ENCODE measurements at places on chromosomes 6 and 20. TPM values are rescaled to one million over a fixed set of nuclear protein-coding genes. Genes with fewer than 3 reads are reported as not detected.

DNA sequence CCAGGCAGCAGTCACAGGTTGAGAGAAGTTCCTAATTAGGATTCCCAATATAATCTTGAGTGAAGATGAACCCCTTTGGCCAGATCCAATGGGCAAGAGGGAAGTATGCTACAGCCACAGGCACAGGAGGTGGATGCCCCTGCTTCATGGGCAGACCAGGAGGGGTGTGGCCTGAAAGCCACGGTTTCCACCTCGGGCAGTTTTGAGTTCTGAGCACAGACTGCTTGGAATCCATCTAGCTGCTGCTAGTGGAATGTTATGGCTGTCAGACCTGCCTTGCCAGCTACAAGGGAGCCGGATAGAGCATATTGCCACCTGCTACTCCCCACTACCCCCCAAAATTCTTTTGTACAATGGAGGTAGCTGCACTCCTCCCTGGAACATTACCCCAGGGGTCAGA is 672.9 kb downstream of the HACE1 start:
- no peak for DNase-seq

DNA sequence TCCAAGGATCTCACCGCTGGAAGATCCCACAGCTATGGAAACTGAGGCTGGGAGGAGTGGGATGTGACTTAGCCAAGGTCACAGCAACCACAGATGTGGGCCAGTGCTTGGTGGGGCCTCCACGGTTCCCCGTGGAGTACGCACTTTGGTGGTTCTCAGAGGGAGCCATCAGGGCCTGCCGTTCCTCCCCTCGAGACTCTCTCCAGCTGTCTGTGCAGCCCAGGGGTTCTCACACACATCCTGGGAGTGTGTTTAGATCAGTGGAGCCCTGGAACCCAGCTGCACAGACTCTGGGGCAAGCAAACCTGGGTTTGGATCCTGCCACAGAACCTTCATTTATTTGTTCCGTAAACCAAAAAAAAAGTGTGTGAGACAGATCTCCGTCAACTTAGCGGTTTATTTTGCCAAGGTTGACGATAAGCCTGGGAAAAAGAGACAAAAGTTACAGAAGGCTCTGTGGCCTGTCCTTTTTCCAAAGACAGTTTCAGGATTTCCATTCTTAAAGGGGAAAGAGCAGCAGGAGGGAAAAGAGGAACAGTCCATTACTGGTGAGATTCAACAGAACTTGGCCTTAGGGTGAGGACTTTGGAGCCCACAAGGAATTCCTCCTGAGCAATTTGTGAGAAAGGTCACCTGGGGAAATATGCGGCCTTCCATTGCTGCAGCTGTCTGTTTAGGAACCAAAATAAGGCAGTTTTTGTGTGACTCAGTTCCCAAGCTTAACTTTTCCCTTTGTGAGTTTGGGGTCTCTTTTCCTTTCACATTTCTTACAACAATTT is 13.6 kb upstream of the MYMX start:
- no peak for DNase-seq

DNA sequence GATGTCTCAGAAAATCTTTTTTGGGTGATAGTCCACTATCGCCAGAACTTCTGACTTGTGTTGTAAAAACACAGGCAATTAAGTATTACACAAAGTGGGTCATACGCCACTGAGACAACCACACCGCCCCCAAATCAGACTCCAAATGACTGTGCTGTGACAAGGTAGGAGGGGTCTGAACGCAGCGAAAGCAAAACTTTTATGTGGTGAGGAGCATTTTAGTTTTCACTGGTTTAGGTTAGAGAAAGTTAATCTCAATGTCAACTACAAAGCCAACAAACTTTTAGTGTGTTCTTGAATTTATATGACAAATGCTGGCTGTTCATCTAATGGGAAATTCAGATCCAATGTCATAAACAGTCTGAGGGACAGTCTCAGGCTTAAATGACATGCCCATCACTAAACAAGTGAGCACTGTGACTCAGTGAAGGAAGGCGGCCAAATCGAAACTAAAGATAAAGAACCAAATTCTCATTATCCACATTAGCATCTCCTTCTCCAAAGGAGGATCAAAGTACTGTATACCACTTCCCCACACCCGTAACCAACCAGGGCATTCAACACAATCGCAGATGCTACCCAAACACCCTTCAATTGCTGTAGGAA is 186.7 kb downstream of the GJA10 start:
- DNase-seq, result no peak

GRCh38 chr20:22744341-22745193 is 160.2 kb upstream of the FOXA2 start:
- no peak for DNase-seq

- no peak for DNase-seq
These were observed 44.8 kb downstream of the FGD2 start for GRCh38 chr6:37050045-37050853.

PDE7B gene
- 0.61 TPM for total RNA-seq

HLA-DRB5 gene
- not detected for total RNA-seq

SYCP2 gene
- 0.59 TPM for total RNA-seq

MAS1 gene
- not detected for total RNA-seq
